Forelimb muscle (tissue), 1 donor: ENCODE measurements at places on chromosomes 12 and 14. TPM values are rescaled to one million over a fixed set of nuclear protein-coding genes. Genes with fewer than 3 reads are reported as not detected.

DNA sequence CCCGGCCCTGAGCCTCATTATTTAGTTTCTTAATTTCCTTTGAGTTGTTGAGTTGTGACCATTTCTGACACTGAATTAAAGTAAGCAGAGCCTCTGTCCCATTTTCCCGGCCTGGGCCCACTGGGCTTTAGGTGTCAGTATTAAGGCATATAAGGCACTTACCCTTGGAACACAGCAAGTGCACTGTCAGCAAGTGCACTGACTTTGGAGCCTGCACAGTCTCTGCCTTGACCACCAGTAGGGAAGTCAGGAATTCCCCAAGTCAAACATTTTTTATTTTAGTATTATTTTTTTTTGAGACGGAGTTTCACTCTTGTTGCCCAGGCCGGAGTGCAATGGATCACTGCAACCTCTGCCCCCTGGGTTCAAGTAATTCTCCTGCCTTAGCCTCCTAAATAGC, 56.6 kb downstream of the MAX start:
- DNase-seq = no peak

TIMM9 gene
- 103 TPM for polyA plus RNA-seq

OAS2 gene
- polyA plus RNA-seq = 2.1 TPM

LHX5 gene
- polyA plus RNA-seq = not detected

GOLT1B gene
- polyA plus RNA-seq = 38.2 TPM

DNA sequence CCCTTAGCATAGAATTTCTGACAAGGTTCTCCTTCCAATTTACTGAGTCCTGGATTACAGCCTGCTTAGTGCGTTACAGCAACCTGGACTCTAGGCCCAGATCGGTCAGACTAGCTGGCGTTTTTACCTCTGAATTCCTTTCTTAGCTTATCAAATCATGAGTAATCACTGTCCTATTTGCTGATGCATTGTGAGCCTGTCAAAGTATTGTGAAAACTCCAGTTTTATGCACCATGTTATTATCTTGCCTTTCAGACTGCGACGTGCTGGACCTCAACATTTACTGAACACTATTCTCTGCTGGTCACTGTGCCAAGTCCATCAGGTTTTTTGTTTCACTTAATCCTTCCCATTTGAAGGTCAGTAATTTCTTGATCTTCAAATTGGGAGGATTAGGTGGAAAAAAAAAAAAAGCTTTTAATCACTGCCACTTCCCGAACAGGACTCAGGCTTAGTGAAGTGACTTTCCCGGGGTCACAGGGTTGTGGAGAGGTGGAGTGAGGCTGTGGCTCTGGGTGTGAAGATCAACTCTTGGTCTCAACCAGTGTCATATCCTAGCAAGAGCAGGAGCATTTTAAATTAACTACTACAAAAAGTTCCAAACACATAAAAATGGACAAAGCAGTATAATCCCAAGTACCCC, 31.2 kb downstream of the FBXO21 start:
- no peak for DNase-seq

DNA sequence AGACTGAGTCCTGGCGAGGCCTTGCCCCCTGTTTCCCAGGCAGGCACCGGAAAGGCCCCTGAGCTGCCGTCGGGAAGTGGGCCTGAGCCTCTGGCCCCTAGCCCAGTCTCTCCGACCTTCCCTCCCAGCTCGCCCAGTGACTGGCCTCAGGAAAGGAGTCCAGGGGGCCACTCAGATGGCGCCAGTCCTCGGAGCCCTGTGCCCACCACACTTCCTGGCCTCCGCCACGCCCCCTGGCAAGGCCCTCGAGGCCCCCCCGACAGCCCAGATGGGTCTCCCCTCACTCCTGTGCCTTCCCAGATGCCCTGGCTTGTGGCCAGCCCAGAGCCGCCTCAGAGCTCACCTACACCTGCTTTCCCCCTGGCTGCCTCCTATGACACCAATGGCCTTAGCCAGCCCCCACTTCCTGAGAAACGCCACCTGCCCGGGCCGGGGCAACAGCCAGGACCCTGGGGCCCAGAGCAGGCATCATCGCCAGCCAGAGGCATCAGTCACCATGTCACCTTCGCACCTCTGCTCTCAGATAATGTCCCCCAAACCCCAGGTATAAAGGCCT, 10.9 kb downstream of the TNS2 start:
- DNase-seq = no peak

DNA sequence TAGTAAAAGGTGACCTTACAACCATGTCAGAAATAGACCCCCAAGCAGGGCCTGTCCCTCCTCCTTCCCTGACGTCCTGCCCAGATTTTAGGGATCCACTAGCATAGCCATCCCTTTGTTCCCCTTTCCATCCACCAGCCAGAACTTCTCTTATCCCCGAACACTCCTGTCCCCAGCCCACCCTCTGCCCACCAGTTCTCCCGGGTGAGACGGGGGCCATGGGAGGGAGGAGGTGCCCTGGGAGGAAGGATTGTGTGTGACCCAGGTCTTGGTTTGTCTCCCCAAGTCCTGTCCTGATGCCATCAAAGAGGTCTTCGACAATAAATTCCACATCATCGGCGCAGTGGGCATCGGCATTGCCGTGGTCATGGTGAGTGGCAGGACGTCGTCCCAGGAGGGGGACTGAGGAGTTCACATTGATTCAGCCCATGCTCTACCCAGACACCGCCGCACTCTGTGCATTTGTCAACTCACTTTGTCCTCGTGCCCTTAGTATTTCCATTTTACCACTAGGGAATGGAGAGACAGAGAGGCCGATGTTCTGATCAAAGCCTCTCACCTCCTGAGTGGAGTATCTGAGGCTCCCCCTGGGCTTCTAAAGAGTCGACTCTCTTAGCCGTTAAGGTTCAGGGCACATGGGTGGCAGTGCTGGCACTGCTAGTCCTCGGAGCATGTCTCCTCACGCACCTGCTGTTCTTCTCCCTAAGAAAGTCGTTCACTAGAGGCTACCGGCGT, 35.9 kb downstream of the CD9 start:
- no peak for DNase-seq

GRCh38 chr12:76123259-76124212, 39.1 kb upstream of the NAP1L1 start:
- no peak for DNase-seq

DNA sequence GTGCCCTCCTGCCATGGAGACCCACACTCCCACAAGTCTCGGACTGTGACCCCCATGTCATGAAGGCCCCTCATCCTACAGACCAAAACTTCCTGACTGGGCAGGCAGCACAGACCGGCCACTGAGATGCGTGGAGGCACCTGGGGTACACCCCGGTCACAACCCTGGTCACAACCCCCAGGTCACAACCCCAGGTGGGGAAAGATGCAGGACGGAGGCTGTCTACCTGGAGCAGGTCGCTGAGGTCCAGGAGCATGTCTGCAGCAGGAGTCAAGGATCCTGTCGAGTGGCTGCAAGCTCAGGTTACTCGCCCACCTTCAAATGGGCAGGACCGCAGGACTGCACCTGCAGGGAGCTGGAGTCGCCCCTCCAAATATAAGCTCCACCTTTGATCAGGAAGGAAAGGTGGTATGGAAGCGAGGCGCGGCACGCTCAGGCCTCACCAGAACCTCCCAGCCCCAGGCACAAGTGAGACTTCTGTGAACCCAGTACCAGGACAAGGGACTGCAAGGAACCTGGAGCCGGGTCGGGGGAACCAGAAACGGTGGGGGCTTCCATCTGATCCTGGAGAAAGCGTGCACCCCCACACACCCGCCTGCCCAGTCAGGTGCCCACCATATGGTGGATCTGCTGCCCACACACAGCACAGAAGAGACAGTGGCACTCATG, 8.1 kb downstream of the BTBD6 start:
- DNase-seq = no peak

ZC2HC1C gene
- 1.4 TPM for polyA plus RNA-seq

DNA sequence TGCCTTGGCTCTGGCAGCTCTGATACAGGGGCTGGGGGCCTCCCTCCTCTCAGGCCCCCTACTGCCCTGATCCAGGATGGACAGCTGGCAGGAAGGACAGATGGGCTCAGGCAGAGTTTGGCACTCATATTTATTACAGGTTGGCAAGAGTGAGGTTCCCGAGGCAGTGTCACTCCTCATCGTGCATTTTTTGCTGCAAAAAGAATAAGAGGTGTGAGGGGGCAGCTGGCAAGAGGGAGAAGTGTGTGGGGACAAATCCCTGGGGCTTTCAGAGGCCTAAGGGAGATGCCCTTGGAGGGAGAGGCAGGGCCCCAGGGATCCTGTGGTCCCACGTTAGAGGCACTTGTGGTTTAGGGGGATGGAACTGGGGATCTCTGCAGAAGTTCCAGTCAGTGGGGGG, 5.0 kb downstream of the CMTM5 start:
- no peak for DNase-seq

DNA sequence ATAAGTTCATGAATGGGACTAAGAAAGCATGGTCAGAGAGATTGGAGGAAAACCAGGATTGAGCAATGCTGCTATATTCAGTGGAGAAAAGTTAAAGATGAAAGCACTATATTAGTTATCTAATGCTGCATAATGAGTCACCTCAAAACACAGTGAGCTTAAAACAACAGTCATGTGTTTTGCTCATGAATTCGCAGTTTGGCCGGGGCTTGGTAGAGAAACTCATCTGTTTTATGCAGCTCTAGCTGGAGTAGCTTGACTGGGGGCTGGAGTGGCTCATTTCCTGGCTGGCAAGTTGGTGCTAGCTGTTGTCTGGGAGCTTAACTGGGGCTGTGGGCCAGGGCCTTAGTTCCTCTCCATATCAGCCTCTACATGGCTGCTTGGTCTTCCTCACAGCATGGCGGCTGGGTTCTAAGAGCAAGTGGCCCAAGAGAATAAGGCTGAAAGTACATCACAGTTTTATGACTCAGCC, 90.1 kb downstream of the ADCK1 start:
- no peak for DNase-seq
